RWPE1 (cell line): ENCODE measurements at places on chromosomes 12 and 14.

DNA sequence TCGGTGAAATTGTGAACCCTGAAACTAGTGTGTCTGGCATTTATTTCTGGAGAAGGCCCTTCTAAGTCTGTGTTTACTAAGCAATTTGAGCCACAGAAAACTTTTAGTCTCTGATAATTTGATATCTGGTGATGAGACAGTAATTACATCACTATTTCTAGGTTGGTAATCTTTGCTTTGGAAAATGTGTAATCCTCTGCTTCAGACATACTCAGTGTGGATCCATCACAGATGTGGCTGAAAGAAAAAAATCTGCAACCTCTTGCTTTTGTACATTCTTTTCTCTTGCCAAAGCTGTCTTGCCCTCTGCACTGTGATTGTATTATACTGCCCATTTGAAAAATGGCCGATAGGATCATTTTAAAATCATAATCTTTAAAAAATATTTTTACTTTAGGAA, 78.1 kb downstream of the PELI2 start:
- DNase-seq, result no peak

GRCh38 chr14:75806352-75806832, 145.3 kb downstream of the TTLL5 start:
- DNase-seq, result no peak

DNA sequence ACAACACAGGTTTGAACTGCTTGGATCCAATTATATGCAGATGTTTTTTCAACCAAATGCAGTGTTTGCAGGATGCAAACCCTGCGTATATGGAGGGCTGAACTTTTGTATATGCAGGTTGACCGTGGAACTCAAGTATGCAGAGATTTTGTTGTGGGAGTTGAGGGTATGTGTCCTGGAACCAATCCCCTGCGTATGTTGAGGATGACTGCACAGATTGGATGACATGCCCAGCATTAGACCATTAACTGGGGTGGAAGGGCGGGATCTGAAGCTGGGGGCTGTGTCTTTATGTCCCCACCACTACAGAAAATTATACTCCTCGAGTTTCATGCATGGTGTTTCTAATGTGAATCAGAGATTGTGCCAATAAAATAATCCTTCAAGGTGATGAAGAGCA, 162.2 kb upstream of the RMST start:
- no peak for DNase-seq

DNA sequence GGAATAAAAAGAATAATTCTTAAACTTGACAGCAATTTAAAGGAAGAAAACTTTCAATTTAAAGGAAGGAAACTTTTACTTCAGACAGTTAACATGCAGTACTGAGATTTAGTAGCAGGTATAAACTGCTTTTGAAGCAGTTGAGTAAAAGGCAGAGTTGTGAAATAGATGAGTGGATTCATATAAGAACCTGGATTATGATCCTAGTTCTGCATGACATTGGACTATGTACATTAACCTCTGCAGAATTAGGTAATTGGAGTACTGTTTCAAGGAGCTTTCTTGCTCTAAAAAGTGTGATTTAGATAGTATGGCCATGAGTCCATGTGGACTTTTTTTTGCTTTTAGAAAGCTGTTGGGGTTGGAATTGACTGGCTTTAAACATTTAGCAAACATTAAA, 29.7 kb downstream of the ATP2A2 start:
- DNase-seq, result no peak

GRCh38 chr14:22519877-22520685, 68.9 kb downstream of the DAD1 start:
- peak; percentile 70 for DNase-seq

DNA sequence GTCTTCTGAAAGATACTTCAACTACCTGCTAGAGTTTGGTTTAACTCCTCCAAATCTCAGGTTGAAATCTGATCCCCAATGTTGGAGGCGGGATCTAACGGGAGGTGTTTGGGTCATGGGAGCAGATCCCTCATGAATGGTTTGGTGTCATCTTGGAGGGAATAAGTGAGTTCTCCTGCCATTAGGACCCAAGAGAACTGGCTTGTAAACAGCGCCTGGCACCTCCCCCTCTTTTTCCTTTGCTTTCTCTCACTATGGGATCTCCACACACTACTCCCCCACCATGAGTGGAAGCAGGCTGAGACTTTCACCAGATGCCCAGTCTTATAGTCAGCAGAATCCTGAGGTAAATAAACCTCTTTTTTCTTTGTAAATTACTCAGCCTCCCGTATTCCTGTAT, 2.5 kb downstream of the CNIH1 start:
- DNase-seq, result no peak

DNA sequence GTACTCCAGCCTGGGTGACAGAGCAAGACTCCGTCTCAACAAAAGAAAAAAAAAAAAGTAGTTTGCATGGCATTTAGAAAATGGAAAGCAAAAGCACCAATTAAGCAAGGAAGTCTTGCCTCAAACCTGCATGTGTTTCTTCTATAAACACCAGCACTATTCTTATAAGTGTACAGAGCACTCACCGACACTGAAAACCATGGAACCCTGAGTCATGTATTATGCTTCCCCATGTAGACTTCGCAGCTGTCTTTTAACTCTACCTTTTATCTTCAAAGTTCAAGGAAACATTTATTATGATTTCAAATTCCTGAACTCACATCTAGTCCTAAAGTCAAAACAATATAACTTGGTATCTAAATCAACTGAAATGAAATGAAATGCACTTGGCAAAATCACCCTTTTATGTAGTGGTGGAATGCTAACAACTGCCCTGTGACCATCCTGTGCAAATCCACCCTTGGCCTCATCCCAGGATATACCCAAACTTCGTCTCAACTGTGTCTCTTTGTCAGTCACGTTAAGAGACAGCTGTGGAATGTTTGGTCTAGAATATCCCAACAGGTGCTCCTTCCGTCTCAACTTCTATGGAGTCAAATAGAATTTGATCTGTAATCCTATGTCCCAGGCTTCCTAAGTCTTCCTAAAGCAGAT, 4.8 kb downstream of the BCAT1 start:
- DNase-seq, result no peak

DNA sequence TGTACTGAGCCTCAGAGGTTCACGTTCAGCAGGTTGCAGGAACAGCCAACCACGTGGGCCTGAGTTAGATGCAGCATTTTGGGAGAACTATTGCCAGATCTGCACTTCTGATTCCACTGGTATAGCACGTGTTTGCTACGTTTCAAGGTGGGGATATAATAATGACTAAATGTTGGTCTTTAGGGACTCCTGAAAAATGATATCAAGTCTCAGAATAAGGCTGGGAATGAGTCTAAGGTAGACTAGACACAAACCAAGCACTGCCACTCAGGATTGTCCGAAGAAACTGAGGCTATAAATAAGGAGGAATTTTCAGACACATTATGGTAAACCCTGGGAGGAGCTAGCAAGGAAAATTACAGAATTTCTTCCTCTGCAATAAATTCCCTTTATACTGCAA, 98.1 kb downstream of the ESR2 start:
- DNase-seq, result no peak

DNA sequence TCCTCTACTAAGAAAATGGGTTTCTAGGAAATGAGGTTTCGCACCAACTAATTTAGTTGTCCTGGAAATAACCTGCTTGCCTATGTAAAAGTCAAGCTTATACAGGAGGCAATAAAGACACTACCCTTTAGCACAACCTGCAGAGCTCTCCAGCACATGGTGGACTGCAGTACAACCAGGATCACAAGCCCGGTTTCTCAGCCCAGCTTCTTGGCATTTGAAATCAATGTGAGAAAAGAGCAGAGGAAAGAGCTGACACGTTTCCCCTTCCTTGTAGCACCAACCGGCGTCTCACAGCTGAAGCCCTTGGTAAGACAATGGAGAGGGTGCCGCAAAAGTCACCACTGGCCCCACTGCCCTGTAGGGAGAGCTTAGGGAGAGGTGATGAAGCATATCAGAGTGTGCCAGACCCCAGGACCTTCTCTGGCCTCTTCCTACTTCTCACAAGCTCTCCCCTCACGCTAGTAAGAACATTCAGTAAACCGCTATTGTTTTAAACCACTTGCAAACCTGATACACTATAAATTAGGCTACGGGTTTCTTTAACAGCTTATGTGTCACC, 8.6 kb downstream of the SPTLC2 start:
- no peak for DNase-seq

- DNase-seq, result no peak
Observed at GRCh38 chr12:71694099-71694820, 8.4 kb downstream of the TMEM19 start.

DNA sequence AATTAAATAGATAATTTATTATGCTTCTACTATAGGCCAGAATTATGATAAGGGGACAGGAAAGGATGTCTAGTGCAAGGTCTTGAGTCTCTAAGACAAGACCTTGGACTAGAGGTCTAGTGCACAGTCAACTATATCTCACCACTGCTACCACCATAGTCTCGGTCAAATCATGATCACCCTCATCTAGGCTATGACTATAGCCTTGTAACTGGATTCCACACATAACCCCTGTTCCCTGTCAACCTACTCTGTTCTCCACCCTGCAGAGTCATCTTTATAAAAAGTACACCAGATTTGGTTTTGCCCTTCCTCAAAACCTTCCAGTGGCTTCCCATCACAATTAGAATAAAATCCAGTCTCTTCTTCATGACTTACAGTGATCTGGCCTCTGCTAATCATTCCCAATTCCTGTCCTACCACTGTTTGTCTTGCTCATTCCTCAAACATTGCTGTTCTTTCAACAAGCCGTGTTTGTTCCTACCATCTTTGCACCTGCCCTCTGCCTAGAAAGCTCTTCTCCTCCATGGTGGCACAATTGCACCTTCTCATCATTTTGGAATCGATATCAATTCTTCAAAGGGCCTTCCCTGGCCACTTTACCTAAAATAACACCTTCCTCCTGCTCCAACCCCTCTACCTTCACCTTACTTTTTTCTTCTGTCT, 169.4 kb downstream of the FOXN3 start:
- DNase-seq, result no peak

- DNase-seq, result no peak
Observed at GRCh38 chr14:99756796-99757195, 36.4 kb upstream of the EML1 start.

DNA sequence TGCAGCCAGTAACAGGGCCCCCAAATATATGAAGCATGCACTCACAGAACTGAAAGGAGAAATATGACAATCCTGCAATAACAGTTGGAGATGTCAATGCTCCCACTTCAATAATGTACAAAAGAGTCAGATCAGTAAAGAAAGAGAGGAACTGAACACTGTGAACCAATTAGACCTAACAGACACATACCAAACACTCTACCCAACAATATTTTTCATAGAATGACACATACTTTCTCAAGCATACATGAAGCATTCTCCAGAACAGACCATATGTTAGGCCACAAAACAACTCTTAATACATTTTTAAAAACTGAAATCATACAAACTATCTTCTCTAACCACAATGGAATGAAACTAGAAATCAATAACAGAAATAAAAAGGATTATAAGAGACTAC, 80.2 kb downstream of the ELK3 start:
- no peak for DNase-seq

DNA sequence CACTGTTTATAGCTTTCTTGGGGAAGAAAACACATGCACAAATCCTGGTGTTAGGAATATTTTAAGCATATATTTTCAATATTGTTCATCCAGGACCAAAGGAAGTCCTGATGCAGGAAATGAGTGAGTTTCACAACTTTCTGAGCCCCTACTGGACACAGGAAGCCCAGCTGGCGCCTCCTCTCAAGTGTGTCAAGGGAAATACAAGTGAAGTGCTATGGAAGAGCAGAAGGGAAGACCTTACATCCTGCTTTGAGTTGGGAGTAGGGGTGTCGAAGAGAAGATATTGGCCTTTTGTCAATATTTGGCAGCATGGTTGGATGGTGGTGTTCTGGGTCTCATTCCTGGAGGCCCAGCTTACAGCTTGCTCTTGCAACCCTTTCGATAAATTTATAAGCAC, 66.1 kb upstream of the ZDHHC17 start:
- no peak for DNase-seq

- no peak for DNase-seq
Observed at GRCh38 chr14:95707327-95707726, 6.6 kb downstream of the TCL1A start.

DNA sequence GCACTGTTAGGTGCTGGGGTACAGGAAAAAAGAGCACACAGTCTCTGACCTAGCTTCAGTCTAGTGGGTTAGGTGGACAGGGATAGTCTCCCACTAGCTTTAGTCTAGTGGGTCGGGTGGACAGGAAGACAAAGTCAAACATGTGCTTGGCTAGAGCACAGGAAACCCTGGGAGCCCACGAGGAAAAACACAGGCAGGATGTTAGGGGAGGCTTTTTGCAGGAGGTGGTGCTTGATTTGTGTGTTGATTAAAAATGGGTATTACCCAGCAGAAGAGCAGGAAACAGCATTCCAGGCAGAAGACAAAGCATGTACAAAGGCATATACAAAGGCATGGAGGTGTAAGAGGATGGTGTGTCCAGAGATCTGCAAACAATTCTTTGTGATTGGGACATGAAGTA, 23.3 kb downstream of the SLC38A2 start:
- no peak for DNase-seq

DNA sequence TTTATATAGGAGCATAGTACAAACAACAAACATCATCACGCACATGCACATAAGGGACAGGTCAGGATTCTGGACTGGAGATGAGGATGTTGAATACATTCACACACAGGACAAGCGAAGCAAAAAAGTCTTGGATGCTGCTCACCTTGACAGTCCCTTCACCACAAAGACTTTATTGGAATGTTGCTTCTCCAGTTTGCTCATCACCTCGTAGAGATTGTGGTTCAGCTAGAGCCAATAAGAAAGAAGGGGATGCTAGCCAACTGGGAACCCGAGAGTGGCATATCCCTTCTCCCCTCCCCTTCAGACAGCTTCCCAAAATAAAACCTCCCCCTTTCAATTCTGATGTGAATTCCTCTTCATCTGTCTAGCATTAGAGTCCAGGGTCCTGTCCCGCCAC, 25.4 kb upstream of the SMAGP start:
- peak; percentile 19 for DNase-seq

DNA sequence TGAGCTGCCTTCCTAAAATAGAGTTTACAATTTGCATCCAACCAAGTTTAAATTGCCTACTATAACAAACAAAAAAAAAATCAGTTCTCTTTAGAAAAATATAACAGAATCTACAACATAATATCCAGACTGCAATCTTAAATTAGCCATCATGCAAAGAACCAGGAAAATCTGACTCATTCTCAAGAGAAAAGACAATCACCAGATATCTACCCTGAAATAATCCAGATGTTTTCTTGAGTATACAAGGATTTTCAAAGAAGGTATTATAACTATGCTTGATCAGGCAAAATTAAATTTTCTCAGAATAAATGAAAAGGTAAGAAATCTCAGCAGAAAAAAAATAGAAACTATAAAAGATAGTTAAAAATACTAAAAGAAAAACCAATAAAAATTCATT, 115.6 kb downstream of the CCER1 start:
- no peak for DNase-seq

- peak; percentile 7 for DNase-seq
Observed at GRCh38 chr14:59585891-59586554, 9.4 kb upstream of the CCDC175 start.

GRCh38 chr12:27511031-27511722, 12.8 kb upstream of the PPFIBP1 start:
- no peak for DNase-seq
